Stimulated activated CD4-positive, alpha-beta T cell treated with anti-CD3 and anti-CD28 coated beads, TNF-alpha, amount 100 ng/mL, for 4 hours (primary cell): ENCODE measurements at places on chromosomes 1 and 21.

DNA sequence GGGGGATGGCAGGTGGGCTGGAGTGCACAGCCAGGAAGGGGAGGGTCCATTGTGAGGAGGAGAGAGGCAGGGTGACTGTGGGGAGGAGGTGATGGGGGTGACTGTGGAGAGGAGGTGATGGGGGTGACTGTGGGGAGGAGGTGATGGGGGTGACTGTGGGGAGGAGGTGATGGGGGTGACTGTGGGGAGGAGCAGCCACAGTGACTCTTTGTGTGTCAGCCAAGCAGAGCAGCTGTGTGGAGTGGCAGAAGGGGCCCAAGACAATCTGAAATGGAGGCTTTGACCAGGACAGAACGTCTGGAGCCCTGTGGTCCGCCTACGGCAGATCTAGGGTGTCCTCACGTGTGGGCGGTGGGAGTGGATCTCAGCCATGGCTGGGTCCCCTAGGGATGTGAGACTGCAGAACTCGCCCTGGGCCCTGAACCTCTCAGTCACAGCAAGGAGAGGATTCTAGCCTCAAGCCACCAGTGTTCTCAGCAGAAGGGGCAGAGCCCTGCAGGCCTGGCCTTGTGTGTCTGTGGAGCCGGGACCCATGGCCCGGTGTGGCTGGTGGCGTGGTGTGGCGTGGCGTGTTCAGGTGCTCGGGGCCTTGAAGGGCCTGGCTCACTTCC, 81.5 kb downstream of the OBSCN start:
- no peak for DNase-seq

DNA sequence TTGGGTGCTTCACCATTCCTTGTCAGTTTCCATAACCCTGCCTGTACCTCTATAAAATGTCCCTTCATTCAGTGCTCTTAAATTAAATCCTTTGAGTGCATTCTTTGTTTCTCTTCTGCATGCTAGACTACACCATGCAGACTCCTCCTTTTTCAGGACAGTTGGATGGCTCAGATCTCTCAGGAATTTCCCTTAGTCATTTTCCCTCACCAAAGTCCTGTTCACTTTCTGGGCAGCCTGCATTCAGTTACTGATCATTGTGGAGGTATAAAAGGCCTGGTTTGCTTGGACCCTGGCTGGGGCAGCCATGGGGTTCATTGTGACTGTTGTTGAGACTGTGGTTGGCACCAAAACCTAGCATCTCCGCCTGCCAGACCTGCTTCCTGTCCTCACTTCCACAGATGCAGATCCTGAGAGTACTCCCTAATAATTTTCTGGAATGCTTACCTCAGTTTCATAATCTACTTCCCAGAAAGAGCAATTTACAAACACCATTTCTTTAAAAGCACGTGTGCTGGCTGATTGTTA, 88.4 kb downstream of the PDE4B start:
- no peak for DNase-seq

DNA sequence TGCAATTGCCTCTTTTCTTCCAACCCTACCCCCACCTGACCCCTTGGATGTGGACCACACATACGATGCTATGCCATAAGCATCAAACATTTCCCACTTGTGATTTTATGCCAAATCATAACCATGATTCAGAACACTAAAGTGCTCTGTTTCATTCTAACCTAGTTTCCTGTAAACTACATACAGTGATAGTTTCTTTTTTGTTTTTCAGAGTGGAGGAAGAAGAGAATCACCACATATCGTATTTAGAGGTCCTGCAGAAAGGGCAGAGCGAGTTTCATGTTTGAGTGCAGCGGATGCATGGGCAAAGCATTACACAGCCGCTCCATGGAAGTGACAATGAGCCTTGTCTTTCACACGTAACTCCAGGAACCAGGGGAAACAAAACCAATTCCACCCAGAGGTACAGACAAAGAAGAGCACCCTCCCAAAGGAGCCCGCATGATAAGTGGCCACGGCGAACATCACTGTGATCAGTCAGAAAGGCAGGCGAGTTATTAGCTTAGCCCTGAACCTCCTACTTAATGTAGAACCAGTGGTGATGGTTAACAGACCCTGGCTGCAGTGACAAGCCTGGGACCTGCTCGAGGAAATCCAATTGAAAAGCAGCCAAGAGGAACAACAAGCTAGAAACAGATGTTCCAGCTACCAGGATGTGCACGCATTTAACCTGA, 64.0 kb upstream of the ZNF281 start:
- DNase-seq = no peak

- no peak for DNase-seq
Observed at GRCh38 chr1:22121421-22121911, 21.4 kb downstream of the WNT4 start.

GRCh38 chr1:41493626-41494350, 9.3 kb upstream of the EDN2 start:
- no peak for DNase-seq

- no peak for DNase-seq
Observed at GRCh38 chr1:30853350-30853749, 55.2 kb downstream of the SDC3 start.

DNA sequence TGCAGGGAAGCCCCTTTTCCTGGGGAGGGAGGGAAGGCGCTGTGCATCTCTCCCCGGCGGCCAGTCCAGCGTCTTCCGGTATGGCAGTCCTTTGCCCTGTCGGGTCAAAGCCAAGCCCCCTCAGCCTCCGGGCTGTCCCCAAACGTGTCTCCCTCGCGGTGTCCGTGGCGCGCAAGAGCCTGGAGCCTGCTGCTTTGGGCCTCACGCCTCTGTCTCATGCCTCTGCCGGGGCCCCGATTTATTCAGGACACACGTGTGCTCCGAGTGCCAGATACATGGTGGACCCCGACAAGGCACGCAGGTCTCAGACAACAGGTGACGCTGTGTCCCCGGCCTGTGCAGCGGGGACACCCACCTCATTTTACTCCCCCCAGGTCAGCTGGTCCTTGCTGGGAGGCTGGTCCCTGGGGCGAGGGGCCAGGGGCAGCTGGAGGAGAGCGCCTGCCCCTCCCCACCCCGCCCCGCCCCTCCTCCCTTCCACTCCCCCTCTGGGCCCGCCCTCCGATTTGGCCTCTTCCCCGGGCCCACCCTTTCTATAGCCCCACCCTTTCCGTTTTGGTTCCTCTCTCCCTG, 176.7 kb downstream of the CAMTA1 start:
- no peak for DNase-seq
